ENCODE measurements at places on chromosomes 4 and X.

GRCh38 chr4:147846318-147847155, 114.6 kb downstream of the ARHGAP10 start:
- DNase-seq, result no peak

DNA sequence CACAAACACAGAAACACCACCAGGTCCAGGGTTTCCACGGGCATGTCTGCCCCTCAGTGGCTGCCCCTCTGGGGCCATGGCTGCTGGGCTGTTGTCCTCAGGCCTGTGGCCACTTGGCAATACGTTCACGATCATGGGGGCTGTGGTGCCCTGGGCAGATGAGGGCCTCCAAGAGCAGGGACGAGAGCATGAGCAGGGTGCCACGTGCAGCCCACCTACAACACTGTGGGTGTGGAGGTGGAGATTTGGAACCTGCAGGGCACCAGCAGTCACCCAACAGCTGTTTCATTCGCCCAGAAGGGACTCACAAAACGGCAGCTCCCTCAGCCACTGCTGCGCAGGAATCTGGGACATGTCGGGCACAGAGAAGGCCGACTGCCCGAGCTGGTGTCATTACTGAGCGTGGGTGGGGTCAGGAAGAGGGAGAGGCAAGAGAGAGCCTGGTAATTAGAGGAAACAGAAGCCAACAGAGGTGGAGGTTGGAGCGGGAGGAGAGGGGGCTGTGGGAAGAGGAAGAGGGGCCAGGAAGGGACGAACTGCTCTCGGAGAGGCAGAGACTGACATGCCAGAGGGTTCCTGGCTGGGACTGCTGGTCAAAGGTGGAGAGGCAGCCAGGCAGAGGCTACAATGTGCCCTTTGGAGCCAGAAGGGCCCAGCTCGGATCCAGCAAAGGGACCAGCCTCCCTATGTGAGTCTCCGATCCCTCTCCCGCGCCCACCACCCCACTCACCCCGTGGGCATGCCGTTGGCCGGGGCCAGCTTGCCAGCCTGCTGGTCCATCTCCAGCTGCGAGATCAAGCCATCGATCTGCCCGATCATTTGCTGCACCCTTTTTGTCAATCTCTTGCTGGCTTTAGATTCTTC, 23.1 kb downstream of the FGFR3 start:
- DNase-seq, result no peak

DNA sequence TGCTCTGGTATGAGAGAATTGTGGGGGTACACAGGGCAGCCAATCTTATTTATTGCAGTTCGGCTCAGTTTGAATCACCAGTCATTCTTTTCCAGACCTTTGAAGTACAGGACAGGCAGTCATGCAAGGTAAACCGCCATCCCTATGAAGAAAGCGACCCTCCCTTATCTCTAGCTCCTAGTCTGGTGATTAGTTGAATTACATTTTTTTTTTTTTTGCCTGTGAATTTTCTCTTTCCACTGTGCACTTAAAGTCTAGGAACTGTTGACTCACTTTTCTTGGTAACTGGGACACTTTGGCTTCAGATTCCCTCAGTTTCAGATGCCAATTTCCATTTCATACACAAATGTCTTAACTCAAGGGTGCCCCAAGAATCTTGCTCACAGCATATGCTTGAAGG, 82.4 kb upstream of the FAM9C start:
- no peak for DNase-seq

GRCh38 chrX:2888309-2888708, 40.8 kb downstream of the ARSD start:
- DNase-seq, result no peak

- no peak for DNase-seq
These were observed 97.6 kb downstream of the RAB28 start for GRCh38 chr4:13386405-13387107.

- DNase-seq, result no peak
These were observed 205.1 kb upstream of the TLL1 start for GRCh38 chr4:165667969-165668368.

DNA sequence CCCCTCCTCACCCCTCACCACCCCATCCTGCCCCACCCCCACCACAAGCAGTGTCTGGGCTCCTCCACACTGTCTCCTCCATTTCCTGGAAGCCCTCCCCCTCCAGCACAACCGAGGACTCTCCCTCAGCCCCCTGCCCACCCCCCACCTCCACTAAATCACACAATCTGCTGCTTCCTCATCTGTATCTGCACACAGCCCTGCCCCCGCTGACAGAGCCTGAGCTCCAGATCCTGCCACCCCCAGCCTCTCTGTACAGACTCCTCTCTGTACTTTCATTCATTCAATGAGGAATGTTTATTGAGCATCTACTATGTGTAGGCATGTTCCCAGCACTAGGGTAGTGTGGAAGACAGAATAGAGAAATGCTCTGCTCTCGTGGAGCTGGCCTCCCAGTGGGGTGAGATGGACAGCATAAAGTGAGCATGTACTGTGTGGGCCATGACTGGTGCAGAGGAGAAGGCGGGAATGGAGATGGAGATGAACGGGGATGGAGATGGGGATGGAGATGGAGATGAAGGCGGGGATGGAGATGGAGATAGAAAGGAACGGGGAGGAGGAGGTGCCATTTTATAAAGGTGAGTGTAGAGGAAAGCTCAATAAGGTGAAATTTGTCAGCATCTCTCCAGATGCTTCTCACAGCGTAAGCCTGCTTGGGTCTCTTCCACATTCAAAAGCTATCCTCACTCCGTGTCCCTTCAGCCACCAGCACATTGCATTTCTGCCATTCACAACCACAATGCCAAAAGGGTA, 2.5 kb upstream of the PPP2R2C start:
- DNase-seq, result no peak

DNA sequence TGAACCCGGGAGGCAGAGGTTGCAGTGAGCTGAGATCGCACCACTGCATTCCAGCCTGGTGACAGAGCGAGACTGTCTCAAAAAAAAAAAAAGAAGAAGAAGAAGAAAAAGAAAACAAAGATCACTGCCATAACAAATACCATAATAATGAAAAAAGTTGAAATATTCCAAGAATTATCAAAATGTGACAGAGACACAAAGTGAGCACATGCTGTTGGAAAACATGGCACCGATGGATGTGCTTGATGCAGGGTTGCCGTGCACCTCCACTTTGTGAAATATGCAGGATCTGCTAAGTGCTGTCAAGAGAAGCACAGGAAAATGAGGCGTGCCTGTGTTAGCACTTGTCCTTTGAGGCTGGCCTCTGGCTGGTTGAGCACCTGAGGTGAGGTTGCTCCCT, 133.3 kb downstream of the STK32B start:
- no peak for DNase-seq

GRCh38 chr4:85966373-85966772, 393.5 kb downstream of the MAPK10 start:
- DNase-seq, result no peak

GRCh38 chrX:19563746-19564145, 48.4 kb upstream of the MAP3K15 start:
- no peak for DNase-seq

DNA sequence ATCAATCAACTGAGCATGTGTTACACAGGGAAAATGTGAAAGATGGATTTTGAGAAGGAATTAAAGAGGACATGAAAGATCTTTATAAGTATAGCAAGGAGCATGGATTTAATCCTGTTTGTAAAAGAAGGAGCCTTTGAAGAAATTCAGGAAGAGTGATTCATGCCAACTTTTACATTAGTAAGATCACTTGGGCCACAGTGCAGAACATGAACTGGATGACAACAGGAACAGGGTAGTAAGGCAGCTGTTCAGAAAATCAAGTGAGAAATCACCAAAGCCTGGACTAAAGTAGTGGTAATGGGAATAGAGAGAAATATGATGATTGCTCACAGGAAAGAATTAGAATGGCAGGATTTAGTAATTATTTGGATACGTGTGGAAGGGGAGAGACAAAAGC, 265.7 kb upstream of the PCDH7 start:
- DNase-seq, result no peak

GRCh38 chrX:123215397-123216089, 31.5 kb downstream of the GRIA3 start:
- no peak for DNase-seq

GRCh38 chr4:3199653-3200422, 49.1 kb upstream of the MSANTD1 start:
- no peak for DNase-seq

- DNase-seq, result no peak
These were observed 51.2 kb downstream of the RPGR start for GRCh38 chrX:38276089-38276488.

DNA sequence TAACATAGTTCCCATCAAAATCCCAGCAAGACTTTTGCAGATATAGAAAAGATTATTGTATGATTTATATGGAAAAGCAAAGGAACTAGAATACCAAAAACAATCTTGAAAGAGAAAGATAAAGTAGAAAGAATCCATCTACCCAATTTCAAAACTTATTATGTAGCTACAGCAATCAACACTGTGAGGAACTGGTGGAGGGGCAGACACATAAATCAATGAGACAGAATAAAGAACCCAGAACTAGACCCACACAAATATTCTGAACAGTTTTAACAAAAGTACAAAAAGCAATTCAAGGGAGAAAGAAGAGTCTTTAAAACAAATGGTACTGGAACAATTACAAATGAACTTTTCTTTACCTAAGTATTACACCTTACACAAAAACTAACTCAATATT, 67.0 kb downstream of the LRBA start:
- DNase-seq, result no peak

DNA sequence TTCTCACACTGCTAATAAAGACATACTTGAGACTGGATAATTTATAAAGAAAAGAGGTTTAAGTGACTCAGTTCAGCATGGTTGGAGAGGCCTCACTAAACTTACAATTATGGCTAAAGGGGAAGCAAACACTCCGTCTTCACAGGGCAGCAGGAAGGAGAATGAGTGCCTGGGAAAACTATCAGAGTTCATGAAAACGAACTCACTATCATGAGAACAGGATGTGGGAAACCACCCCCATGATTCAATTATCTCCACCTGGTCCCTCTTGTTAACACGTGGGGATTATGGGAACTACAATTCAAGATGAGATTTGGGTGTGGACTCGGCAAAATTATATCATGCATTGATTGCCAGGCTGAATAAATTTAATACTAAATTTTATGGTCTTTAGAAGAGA, 592.7 kb downstream of the GRXCR1 start:
- DNase-seq, result no peak

- DNase-seq, result peak; percentile 23
These were observed 9.7 kb upstream of the MAGEA4 start for GRCh38 chrX:151902813-151903591.

- DNase-seq, result no peak
These were observed 119.2 kb upstream of the MAB21L2 start for GRCh38 chr4:150462743-150463142.

- peak; percentile 91 for DNase-seq
These were observed 6.2 kb upstream of the AFAP1 start for GRCh38 chr4:7945709-7946380.

DNA sequence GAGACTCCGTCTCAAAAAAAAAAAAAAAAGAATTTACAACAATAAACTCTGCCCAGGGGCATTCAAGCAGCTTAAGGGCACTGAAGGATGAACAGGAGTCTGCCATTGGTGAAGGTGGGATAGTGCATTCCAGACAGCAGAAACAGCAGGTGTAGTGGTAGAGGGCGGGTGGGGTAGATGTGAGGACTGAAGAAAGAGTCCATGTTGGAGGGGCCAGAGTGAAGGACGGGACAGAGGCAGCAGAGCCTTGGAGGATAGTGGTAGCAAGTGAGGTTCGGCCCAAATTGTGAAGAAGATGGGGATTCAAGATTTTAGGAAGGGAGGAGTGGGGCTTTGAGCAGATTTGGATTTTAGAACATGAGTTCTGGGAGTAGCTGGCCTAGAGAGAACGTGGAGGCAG, 75.7 kb downstream of the MED28 start:
- DNase-seq, result no peak

DNA sequence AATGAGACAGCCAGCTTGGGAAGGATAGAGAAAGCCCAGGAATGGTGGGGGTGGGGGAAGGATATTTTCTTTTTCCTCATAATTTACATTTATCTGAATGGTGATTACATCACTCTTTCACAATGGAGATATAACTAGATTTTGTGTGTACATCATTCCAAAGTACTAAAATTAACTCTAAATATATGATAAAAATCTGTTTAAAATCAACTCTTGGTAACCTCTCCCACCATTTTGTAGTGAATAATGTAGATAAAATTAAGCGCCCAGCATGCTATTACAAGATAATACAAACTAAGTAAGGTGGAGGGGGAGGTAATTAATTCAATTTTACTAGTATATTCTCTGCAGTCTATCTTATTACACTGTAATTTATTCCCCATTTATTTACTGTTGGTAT, 78.9 kb downstream of the NCAPG start:
- DNase-seq, result no peak

DNA sequence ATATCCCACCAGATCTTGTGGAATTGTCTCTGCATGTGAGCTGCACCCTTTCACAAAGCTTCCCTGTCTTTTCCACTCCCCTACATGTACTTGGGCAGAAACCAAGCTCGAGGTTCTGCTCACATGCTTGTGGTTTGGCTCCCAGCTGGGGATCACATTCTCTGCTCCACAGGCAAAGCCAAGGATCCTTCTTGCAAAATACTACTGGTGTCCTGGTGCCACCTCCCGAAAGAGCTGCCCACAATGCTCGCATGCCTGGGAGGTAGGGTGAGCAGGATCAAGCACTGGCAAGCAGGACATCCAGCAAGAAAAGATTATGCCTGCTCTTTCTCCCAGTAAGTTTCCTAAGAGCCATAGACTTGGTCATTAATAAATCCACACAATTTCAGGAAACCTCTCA, 45.1 kb upstream of the PPARGC1A start:
- DNase-seq, result peak; percentile 98

DNA sequence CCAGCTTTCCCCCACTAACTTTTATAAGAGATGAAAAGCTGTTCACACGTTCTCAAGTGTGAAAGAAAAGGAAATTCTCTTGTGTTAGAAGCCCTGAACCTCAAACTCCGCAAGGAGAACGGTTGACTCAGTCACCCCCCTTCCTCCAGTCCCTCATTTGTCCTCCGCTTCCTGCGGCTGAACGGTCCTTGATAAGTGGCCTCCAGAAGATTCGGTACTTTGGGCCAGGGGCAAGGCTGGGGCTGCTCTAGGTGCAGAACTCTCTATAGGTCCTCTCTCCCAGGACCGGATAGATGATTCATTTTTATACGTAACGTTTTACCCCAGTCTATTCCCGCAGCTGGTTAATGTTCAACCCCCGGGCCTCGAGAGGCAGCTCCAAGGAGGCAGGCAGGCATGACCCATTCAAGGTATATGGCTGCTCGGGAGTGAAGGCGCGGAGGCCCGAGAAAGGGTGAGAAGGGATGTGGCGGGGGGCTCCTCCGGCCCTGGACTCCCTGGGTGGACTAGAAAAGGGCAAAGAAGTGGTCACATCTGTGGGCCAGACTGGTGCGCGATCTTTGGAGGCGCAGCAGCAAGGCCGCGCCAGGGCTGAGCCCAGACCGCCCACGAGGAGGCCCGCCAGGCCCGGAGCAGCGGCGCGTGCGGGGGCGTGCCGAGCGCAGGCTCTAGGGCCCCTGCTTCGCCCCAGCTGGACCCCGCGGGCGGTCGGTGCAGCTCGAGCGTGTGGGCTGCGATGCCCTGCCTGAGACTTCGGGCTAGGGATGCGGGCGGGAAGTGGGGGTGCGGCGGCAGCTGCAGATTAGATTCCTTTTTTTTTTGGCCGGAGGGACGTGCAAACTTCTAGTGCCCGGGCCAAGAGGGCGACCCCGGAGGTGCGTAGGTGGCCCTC, 11.7 kb downstream of the PITX2 start:
- no peak for DNase-seq

Data from retinal pigment epithelial cell (primary cell).